Posterior vena cava (tissue), 2 donors: ENCODE measurements at places on chromosomes 7 and 10. TPM values are rescaled to one million over a fixed set of nuclear protein-coding genes. Genes with fewer than 3 reads are reported as not detected.

ANK3 gene
- total RNA-seq, result 5.7 TPM

DNA sequence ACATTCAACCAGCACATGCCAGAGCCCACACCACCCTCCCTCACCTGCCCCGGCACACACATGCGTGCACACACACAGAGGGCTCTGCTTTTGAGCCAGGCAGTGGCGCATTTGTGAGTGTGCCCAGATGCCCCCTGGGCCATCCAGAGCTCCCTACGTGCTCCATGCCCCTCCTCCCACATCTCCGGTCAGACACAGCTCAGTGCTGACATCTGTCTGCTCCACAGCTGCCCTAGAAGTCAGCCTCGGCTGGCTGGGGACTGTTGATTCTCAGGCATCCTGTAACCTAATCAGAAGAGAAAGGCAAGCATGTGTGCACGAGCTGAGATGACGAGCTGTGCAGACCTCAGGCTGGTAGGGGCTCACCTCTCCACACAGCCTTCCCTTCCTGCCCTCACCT, 135.1 kb downstream of the ZMIZ1 start:
- no peak for DNase-seq

GRCh38 chr10:123821136-123821535, 70.5 kb downstream of the CPXM2 start:
- DNase-seq, result no peak

TMEM229A gene
- total RNA-seq, result not detected

DYNC1I1 gene
- 15.8 TPM for total RNA-seq
